ENCODE measurements at places on chromosomes 1 and 21.

DNA sequence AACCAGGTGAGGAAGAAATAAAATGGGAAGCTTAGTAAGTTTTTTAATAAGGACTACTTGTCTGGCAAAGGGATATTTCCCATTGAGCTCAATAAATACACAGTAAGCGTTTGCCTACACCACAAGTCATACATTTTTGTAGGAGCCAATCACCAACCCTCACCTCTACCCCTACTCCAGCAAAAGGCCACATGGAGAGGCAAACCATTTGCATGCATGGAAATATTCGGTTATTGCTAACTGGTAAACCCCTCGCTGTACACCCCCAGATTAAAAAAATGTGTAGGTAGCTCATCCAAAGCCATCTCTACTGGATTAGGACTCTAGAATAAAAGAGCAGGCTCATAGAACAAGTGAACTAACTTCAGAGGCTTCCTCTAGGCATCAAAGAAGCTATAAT lies 21.1 kb downstream of the PDPN start:
- no peak for DNase-seq

GRCh38 chr1:240415532-240415931 lies 196.4 kb downstream of the GREM2 start:
- DNase-seq, result no peak

DNA sequence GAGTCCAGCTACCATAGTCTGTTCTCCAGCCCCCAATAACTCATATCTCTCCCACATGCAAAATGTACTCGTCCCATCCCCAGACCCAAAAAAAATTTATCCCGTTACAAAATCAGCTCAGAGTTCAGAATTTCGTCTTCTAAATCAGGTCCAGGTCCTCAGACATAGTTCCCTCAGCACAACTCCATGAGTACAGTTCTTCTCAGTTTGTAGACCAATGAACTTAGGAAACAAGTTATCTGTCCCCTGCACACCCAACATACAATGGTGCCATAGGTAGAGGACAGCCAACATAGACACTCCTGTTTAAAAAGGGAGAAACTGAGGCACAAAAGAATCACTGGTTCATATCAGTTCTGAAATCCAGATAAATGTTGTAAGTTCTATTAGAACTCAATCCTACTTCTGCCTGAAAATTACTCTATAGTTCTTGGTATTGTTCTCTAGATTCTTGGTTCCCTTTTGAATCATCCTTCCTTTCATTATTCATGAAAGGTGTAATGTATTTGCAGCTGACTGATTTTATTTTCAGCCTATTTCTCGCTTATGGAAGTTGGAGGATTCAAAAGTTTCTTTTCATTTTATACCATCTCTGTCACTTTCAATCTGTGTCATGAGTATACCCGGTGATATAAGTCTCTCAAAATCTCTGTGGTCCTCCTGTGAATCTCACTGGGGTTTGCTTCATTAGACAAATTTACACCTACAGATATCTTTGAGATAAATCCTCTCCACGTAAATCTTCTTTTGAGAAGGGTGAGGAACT lies 75.8 kb upstream of the TSPAN2 start:
- DNase-seq, result no peak

- no peak for DNase-seq
Observed at GRCh38 chr1:220119043-220119512, 25.1 kb downstream of the IARS2 start.

GRCh38 chr1:172325531-172325930 lies 95.0 kb upstream of the C1orf105 start:
- DNase-seq, result no peak

DNA sequence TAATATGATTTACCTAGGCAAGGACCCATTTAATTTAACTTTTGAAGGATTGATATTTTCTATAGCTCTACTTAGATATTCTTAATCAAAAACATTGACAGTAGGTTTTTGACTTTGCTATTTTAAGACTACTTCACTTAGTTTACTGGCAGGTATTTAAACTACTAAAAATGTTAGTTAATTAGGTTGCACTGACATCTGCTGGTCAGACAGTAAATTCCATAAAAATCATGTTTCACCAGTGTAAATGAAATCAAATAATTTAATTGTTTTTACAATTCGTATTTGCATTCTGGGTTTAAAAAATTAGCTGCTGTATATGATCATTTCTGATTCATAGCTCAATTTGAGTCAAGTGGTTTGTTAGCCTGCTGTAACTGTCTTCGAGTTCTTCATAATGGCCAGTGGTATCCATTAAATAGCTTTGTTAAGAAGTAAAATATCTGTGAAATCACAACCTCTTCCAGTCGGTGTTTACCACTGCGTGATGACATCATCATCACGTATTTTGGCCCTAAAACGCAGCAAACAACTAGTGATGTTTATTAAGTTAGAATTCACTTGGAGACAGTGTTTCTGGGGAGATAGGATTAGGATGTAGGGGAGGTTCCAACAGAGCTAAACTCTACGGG lies 26.2 kb downstream of the EXTL2 start:
- DNase-seq, result no peak

DNA sequence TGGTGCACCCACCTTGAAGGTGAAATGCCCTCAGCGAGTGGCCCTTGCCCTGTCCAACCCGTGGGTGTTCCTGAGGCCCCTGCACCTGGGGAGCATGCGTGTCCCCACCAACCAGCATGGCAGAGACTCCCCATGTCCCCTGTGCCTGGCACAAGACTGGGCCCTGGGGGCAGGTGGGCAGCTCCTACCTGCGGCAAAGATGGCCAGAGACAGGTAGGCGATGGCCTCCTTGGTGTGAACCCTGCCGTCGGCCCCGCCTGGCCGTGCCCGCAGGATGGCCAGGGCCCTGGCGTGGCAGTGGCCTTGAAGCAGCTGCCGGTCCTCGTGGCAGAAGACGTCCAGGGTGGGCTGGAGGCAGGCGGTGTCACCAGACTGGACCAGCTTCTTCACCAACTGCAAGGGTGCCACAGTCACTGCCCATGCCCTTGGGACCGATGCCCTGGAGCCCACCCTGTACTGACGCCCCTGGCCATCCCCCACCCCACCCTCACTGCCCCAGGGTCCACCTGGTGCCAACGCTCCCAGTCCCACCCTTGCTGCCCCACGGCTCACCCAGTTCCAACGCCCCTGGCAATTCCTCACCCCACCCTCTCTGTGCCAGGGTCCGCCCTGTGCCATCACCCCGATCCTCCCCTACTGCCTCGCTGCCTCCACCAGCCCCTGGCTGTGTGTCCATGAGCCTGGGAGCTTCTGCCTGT lies 15.7 kb downstream of the TTC34 start:
- peak; percentile 58 for DNase-seq

GRCh38 chr1:173474097-173474779 lies 2.9 kb upstream of the PRDX6 start:
- no peak for DNase-seq

DNA sequence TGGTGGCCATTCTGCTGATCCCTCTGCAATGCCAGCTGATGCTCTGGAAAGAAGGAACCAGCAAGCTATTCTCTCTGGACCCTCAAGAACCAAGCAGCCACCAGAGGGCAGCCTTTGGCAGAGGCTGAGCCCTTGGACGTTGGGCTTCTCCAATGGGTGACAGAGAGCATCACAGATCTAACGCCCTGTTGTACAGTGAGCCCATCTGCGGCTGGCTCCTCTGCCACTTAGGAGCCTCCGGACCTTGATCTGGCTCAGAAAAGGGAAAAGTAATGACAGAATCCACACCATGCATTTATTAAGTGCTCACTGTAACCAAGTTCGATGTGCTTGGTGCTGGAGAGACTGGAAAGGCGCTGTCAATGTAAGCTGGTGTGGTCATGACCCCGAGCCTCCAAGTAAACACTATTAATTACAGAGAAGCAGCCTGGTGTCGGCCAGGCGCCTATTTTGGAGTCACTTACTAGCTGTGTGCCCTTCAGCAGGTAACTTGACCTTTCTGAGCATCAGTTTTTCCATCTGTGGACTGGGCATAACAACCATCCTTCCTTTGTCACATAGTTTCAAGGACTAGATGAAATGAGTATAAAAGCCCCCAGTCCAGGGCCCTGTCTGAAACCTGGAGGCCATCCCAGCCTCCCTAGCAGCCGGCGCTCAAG lies 34.9 kb downstream of the ECE1 start:
- DNase-seq, result peak; percentile 93

DNA sequence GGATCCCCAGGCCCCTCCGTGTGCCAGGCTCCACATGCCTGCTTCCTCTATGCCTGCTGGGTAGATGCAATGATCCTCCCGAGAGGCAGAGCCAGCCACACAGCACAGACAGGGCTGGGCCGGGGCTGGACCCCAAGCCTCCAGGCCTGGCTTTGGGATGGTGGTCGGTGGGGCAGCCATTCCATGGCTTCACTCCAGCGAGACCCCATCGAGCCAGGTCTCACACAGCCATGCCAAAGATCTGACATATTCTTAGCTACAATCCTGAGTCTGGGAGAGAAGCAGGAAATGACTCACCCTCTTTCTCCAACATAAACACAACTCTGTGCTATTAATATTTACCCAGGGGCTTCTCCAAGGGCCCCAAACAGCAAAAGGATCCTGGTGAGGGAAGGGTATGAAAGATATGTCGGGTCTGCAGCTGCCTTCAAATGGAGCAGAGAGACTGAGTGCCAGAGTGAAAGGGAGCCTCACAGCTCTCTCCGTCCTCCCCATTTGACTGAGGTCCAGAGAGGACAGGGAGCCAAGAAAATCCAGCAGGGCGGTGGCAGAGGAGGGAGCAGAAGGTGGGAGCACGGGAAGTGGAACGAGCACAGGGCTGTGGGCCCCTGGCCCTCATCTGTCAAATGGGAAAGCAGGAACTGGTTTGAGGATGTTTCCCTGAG lies 639.5 kb downstream of the MATN1 start:
- no peak for DNase-seq

GRCh38 chr1:165595246-165595938 lies 35.6 kb upstream of the MGST3 start:
- DNase-seq, result no peak

DNA sequence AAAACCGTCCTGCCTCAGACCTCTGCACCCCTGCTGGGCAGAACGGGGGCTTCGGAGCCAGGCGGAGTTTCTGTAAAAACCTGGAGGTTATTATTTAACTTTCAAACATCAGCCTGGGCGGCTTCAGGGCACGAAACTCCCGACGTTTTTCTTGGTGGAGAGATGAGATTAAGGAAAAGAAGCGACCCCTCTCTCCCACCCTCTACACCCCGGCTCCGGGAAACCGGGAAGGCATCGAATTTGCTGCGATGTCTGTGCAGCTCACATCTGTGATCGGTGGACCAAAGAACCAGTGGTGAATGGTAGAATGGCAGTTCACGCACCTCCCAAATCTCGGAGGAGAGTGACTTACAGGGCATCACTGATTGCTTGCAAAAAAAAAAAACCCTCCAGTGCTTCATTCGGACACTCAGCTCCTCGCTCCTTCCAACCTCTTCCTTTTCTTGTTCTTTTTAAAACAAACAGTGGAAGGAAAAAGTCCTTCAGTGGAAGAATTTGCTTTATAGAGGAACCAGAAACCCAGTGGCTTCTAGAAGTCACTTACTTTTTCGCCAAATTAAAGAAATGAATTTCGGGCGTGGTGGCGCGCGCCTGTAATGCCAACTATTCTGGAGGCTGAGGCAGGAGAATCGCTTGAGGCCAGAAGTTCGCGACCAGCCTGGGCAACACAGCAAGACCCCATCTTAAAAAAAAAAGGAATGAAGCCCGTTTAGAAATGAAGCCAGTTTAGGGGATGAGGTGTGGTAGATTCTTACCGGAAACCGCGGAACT lies 884 bp downstream of the PHACTR4 start:
- no peak for DNase-seq

- DNase-seq, result peak; percentile 58
Observed at GRCh38 chr1:167673265-167673664, 43.2 kb downstream of the RCSD1 start.

GRCh38 chr1:47623557-47623940 lies 185.7 kb downstream of the FOXD2 start:
- DNase-seq, result no peak

- DNase-seq, result no peak
Observed at GRCh38 chr1:195960580-195960979, 647.7 kb downstream of the KCNT2 start.

DNA sequence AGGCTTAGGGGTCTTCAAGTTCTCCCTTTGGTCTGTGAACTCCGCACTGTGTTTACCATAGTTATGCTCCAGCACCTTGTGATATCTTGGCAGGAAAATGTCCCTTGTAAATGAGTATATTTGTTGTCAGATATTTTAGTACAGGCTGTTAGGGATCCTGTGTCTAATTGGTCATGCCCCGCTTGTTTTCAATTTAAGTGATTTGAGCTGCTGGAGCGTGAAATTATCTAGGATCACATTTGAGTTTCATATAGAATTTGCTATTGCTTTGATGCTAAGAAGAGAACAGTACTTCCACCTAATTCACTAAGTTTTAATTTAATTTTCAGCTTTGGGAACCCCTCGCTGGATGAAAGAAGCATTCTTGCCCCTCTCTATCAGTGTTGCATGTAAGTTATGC lies 15.4 kb upstream of the TOR3A start:
- DNase-seq, result no peak

DNA sequence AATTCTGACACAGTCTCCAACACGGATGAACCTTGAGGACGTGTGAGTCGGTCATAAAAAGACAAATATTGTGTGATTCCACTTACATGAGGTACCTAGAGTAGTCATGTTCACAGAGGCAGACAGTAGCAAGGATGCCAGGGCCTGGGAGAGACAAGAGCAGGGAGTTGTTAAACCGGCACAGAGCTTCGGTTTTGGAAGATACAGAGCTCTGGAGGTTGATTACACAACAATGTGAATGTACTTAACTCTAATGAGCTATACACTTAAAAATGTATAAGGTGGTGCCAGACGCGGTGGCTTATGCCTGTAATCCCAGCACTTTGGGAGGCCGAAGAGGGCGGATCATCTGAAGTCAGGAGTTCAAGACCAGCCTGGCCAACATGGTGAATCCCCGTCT lies 37.8 kb upstream of the NEK2 start:
- no peak for DNase-seq

DNA sequence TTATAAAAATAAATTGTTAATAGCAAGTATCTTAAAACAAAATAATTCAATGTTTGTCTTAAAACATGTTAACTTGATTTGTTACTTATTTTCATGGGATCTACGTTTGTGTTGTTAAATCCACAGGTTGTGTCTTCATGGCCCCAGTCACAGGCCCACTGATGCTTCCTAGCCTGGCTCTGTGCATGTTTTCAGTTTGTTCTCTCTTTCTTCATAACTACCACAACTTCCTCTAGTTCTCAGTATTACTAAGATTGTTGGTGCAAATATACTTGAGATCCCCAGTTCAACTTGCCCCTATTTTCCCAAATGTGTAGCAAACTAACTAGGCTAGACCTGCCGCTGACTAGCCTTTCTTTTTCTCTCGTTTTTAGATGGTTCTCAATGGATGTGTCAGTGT lies 250.5 kb downstream of the NRIP1 start:
- no peak for DNase-seq

DNA sequence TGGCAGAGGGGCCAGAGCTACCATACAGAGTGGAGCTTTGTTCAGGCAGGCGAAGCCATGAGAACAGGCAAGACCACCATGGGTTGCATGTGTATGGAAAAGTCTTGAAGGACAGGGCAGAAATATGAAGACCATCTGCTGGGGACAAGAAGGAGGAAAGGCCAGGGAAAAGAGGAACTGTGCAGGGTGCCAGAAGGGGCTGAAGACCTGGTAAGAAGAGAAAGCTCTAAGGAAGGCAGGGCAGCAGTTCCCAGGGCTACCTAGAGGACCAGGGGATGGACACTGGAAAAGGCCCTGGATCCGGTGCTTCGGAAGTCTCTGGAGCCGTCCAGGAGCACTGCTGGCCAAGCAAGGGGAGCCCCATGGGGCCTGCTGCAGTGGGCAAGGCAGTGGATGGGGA lies 43.4 kb downstream of the PKP1 start:
- no peak for DNase-seq
